ENCODE measurements at places on chromosomes 5 and 9.

DNA sequence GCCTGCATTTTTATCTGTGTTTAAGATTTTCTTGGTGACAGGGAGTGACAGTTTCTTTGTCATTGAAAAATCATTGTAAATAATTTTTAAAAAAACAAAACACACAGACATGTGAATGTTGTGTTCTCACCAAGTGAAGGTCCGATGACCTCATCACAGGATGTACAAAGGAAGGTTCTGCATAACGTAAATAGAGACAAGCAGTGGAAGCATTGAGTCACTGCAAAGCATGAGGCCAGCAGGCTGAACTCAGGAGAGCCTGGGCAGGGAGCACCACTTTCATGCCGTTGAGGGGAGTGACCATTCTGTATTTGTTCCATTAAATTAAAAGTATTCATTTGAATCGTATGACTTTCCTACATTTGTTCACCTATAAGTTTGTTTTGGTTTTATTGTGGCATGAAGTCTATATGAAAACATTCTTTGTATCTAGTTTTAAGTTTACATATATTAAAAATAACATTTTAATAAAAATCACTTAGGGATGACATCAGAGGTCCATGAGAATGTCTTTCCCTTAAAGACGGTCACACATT, 70.4 kb upstream of the TLE1 start:
- DNase-seq: no peak

DNA sequence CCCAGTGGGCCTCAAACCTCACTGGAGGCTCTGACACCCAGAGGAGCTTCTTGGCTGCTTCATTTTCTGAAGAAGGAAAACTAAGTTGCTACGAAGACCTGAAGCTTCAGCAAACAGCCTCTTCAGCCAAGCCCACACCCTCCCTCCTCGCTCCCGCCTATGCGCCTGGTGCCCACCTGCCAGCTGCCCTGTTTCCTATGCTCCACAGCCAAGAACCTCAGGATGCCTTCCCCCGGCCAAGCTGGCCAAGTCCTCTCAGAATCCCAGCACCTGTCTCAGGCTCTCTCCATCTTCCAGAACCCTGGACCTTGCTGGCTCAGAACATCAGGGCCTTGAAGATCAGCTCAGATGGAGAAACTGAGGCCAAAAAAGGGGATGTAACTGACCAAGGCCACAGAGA, 60.4 kb downstream of the STK10 start:
- DNase-seq: no peak

GRCh38 chr9:122904466-122904822, 715 bp downstream of the RC3H2 start:
- peak; percentile 26 for DNase-seq

DNA sequence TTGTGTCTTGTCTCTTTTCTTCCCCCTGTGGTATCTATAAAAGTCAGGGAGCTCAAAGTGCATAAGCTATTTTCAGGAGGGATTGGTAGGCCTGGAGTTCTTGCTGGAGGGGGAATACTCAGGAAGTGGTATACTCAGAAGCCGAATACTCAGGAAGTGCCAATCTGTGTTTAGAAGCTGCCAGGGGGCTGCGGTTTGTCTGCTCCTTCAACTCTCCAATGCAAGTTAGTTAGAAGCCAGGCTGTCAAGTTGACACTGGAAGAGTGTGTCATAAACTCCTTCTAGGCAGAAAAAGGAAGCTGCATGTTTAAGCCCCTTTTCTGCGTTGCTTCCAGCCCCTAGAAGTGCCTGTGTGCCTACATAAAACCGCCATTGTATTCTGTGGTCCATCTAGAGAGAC, 366.5 kb downstream of the TAF11L14 start:
- no peak for DNase-seq

GRCh38 chr9:87327575-87328125, 170.0 kb upstream of the DAPK1 start:
- DNase-seq: no peak

DNA sequence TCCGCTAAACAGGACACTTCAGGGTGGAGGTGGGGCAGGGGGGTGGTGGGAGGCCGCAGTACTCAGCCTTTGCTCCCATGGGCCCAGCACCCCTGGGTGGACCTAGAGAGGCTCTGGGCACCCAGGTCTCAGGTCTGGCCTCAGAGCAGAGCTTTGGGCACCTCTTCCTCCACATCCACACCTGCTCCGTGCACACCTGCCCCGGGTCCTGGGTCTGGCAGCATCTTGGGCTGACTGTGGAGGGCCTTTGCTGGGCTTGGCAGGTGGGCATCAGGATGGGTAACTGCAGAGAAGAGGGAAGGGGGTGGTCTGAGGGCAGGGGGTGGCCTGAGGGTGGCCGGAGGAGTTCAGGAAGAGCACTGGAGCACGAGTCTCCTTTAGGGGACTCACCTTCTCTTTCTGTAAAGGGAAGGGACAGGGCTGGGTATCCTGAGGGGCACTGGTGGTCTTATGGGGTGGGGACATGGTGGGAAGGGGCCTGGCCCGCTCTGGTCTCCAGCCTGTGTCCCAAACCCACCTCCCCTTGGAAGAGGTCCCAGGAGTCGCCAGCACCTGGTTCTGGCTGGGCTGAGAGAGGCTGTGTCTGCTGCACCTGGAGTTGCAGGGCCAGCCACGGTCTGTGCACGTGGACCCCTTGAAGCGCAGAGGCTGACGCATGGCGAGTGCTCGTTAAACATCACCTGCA, 106.7 kb upstream of the IER5L start:
- no peak for DNase-seq

GRCh38 chr9:113650207-113651131, 186.9 kb downstream of the RGS3 start:
- no peak for DNase-seq

DNA sequence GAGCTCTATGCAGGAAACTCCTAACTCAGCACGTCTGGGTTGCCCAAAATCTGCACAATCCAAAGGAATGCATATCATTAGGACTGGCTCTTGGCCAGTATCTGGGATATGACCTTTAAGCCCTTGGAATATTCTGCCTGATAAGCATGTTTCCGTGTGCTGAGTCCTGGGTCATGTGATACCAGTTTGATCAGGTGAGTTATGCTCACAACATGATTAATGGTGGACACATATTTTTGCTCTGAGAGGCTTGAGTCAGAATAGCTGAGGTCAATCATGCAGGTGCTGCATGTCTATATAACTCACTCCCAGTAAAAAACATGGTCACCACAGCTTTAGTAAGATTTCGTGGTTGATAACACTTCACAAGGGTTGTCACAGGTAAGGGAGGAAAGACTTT, 408.8 kb downstream of the YTHDC2 start:
- no peak for DNase-seq

GRCh38 chr9:126617823-126618165, 4.1 kb downstream of the LMX1B start:
- DNase-seq: no peak

DNA sequence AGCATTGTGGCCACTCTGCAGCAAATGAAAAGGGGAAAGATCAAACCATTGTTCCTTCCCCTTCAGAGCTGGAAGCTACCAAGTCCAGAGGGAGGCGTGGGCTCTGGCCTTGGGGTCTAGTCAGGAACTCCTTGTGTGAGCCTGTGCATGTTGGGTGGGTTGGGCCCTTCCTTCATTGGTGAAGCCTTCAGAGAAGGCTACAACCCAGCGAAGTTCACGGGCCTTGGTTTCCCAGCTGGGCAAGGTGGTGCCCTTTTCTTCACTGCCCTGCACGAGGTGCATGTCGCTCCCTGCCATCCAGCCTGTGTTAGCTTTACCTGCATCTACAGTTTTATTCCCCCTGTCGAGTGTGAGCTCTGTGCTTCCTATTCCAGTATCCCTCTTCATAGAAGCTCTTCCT, 84.7 kb downstream of the ZNF618 start:
- DNase-seq: no peak

GRCh38 chr5:66666778-66667177, 70.6 kb downstream of the MAST4 start:
- DNase-seq: no peak

DNA sequence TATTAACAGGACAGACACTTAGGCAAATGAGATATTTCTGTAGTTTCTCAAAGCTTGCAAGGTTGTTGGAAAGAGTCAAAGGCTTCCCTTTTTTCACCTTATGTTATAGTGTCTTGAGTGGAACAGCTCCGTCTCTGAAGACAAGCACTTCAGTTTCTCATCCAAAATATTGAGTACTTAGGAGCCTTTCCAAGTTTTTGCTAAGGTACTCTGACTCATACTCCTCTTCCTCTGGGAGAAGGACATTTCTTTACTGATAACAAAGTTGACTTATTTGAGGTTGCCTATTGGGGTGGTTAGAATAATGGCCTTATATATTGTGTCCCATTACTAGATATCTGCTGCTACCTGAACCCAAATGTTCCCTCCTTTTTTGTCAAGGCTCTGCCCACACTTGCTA, 869.6 kb downstream of the MAT2B start:
- no peak for DNase-seq

DNA sequence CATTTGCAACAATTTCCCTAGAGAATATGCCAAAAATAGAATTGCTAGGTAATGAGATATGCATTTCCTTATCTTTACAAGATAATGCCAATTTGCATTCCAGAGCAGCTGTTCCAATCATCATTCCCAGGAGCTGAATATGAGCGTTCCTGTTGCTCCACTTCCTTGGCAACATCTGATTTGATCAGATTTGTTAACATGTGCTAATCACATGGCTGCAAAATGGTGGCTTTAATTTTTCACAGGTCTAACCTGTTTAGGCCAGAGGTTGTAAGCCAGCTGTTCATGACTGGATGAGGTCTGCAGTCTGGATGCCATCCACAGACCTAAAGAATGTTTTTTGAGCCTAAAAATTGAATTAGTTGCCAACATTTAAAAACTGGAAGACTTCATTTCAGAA, 220.7 kb upstream of the IL12B start:
- no peak for DNase-seq

GRCh38 chr5:170021506-170021905, 41.2 kb upstream of the INSYN2B start:
- no peak for DNase-seq

DNA sequence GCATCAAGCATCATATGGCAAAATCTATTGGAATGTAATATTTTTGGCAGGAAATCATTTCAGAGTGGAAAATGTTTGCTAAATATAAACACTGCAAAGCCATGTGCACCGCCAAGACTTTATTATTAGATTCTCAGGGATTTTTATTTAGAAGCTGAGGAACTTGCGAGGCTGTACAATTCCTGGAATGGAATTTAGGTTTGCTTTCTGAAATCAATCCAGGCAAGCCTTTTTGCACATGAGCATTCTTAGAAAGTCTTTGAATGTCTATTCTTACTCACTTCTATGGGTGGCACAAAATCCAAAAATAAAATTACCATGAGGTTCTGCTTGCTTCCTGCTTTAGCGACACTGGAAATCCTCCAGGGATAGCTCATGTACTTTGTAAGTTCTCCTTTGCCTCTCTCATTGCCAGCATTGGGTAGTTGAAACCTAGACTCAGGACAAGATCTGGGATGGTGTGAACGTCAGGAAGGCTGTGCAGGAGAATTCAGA, 71.5 kb upstream of the PALM2AKAP2 start:
- no peak for DNase-seq

DNA sequence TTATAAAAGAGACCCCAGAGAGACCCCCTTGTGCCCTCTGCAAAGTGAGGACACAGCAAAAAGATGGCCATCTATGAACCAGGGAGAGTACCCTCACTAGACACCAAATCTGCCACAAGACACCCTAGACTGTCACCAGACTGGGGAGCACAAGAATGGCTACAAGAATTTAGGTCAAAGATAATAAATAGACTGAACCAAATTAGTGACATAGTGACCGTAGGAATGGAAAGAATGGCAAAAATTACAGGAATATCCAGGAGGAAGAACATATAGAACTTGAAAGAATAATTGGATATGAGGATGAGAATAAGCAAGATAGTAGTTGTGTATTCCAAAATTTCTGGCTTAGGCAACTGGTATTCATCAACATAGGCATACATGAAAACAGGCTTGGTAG, 235.0 kb downstream of the NNT start:
- no peak for DNase-seq

DNA sequence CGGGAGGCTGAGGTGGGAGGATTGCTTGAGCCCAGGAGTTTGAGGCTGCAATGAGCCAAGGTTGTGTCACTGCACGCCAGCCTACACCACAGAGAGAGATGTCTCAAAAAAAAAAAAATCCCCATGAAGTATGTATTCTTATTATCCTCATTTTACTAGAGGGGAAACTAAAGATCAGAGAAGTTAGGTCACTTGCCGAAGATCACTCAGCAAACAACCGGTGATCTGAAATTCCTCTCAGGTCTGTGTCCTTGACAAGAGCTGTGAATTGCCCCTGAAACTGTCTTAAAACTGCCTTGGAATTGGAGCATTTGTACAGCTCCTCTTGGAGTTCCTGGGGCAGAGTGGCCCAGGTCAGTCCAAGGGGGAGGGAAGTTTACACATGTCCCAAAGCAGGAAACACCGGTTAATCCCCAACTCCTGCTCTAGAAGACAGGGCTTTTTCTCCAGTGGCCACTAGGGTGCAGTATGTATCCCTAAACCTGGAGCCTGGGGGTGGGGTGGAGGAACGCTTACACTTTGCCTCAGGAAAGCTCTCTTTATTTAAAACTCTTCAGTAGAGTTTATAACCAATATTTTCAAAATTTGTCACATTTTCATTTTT, 27.6 kb downstream of the AQP7 start:
- peak; percentile 55 for DNase-seq

GRCh38 chr5:62002436-62002835, 303.6 kb upstream of the KIF2A start:
- no peak for DNase-seq

DNA sequence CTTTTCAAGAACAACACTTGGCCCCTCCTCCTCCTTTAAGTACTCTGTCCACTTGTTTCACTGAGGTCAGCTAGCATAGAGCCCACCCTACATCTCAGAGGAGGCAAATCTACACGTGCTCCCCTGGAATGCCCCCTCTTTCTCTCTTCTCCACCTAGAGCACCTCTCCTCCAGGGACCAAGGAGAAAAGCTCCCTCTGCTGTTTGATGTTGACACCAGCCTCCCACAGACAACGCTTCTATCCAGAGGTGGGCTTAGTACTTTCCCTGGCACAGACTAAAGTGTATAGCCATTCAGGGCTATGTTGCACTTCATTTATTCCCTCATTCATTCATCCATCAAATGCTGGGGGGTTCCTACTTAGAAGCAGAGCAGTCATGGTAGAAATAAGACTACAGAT, 68.2 kb upstream of the TAF1L start:
- no peak for DNase-seq

DNA sequence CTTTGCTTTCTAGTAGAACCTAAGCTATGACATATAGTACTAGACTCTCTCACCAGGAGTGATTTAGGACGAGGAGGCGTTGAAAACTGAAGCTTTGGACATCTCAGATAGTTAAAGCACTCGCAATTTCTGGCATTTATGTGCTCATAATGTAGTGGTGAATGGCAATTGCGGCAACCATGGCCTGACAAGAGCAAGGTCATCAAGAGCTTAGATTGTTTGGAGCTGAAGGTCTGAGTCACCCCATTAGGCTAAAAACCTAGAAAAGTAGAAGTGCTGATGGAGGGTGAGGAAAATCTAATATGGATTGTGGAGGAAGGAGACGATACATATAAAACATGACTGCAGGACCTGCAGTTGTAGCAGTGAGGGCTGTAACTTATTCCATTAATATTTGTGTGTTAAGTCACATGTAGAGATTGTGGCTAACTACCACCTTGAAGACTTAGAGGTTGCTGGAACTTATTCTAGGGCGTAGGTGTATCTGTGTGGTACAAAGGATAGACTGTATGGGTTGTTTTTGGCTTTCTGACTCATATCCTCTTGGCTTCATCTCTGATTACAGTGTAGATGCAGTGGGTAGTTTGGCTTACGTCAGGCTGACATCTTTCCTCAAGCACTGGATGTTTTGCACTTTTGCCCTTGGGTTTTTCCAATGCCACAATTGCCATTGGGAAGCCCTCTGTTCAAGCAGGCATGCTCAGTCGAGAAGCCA, 138.9 kb upstream of the CDKN2B start:
- DNase-seq: no peak

GRCh38 chr5:65926893-65927292, 518 bp downstream of the ERBIN start:
- no peak for DNase-seq

Data from hypothalamus (tissue), 51 donors.